ENCODE measurements at places on chromosomes 2 and 18.

GRCh38 chr2:179898873-179899272 lies 37.5 kb upstream of the ZNF385B start:
- no peak for DNase-seq

DNA sequence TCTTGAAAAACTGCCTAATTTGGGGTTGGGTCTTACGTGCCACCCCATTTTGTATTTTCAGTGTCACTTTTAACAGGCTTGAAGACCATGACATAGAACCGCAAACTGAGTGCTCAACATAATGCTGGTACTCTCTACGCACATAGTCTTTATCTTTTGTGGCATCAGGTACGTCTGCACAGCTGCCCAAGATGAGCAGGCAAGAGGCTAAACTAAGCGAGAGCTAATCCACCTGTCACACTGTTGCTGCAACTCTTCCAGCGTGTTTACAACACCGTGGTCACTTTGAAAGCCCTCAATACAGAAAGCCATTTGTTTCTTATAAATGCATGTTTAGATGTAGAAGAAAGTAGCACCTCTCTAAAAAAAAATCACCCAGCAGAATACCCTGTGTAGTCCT lies 270.0 kb upstream of the TCF4 start:
- DNase-seq, result no peak

DNA sequence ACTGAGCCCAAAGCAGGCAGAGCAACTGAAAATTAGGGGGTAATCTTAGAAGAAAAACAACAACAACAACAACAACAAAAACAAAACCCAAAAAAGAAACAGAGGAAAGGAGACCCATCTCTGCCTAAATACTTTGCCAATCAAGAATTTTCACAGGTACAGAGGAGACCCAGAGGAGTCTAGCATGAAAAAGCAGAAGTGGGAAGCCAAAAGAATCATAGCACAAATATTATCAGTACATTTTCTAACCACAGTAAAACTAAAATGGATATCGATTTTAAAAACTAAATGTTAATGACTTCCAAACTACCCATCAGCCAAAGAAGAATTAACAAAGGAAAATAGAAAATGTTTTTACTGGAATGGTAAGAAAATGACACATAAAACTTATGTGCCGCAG lies 148.1 kb downstream of the BAZ2B start:
- DNase-seq, result no peak

GRCh38 chr2:165645930-165646831 lies 147.9 kb downstream of the GALNT3 start:
- DNase-seq, result no peak

GRCh38 chr18:78731016-78731397 lies 248.6 kb upstream of the SALL3 start:
- DNase-seq, result no peak

DNA sequence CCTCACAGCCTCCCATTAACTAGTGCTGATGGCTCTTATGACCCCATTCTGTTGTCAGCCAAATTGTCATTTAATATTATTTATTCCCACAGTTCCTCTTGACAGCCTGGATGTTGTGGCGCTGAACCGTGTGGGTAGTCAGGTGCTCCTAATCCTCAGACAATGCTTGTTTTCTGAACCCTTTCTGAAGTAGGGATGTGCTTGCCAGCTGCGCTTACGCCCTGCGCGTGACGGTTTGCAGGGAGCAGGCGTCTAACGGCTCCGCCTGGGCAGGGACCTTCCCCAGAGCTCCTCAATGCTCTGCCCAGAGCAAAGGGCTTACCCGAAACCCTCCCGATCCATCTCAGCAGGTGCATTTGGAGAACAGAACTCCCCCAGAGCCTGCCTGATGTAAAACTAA lies 358.2 kb upstream of the MYT1L start:
- DNase-seq, result no peak

- no peak for DNase-seq
Observed at GRCh38 chr18:58657494-58657893, 13.8 kb upstream of the MALT1 start.

- DNase-seq, result no peak
Observed at GRCh38 chr2:101655702-101656422, 41.6 kb upstream of the MAP4K4 start.

- DNase-seq, result no peak
Observed at GRCh38 chr2:171201271-171201670, 40.6 kb upstream of the TLK1 start.

GRCh38 chr18:23057096-23057495 lies 78.2 kb upstream of the CABLES1 start:
- no peak for DNase-seq

GRCh38 chr2:159875083-159875482 lies 77.1 kb upstream of the CD302 start:
- DNase-seq, result no peak

DNA sequence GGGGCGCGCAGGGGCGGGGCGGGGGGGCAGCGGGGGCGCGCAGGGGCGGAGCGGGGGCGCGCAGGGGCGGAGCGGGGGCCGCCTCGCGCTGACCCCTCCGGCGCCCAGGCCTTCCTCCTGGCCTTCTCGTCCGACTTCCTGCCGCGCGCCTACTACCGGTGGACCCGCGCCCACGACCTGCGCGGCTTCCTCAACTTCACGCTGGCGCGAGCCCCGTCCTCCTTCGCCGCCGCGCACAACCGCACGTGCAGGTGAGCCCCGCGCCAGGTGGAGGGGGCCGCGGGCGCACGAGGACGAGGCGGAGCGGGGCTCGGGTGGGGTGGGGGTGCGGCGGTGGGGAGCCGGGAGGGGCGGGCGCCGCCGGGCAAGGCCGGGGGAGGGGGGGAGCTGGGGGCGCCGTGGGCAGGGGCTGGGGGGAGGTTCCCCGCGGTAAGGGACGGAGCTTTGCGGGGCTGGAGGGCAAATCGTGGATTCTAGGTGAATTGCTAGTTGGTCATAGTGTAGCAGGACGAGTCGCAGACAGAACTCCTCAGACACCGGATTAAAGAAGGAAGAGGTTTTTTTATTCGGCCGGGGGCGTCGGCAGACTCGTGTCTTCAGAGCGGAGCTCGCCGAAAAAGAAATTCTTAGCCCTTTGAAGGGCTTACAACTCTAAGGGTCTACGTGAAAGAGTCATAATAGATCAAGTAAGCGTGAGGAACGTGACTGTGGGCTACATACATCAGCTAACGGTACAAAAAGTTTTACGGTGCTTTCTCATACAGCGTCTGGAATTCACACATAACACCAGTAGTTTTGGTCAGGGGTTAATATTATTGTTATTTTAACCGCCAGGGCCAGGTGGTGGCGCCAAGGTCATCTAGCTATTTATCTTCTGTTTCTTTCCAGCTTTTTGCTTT lies 29.9 kb downstream of the ANO7 start:
- no peak for DNase-seq

- DNase-seq, result no peak
Observed at GRCh38 chr2:208134928-208135586, 5.4 kb upstream of the CRYGC start.

GRCh38 chr2:101371636-101372035 lies 15.7 kb downstream of the CREG2 start:
- no peak for DNase-seq

- DNase-seq, result no peak
Observed at GRCh38 chr2:227238238-227239237, 74.1 kb downstream of the COL4A3 start.

- peak; percentile 13 for DNase-seq
Observed at GRCh38 chr2:198441901-198442300, 637.5 kb downstream of the PLCL1 start.

DNA sequence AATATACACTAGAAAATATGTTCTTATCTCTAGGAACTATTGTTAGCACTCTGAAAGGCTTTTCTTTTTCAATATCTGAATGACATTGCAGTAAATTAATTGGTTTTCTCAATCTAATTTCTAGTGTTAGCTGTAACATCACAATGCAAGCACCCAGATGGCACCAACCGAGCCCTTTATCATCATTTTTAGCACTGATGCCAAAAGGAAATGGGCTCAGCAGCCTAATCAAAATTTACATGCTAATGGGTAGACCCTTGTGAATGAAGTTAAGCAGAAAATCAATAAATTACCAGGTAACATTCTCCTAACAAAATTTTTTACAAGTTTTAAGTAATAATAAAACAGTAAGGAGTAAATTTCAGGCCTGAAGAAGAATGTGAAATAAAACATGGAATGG lies 53.5 kb upstream of the PGAP1 start:
- no peak for DNase-seq

DNA sequence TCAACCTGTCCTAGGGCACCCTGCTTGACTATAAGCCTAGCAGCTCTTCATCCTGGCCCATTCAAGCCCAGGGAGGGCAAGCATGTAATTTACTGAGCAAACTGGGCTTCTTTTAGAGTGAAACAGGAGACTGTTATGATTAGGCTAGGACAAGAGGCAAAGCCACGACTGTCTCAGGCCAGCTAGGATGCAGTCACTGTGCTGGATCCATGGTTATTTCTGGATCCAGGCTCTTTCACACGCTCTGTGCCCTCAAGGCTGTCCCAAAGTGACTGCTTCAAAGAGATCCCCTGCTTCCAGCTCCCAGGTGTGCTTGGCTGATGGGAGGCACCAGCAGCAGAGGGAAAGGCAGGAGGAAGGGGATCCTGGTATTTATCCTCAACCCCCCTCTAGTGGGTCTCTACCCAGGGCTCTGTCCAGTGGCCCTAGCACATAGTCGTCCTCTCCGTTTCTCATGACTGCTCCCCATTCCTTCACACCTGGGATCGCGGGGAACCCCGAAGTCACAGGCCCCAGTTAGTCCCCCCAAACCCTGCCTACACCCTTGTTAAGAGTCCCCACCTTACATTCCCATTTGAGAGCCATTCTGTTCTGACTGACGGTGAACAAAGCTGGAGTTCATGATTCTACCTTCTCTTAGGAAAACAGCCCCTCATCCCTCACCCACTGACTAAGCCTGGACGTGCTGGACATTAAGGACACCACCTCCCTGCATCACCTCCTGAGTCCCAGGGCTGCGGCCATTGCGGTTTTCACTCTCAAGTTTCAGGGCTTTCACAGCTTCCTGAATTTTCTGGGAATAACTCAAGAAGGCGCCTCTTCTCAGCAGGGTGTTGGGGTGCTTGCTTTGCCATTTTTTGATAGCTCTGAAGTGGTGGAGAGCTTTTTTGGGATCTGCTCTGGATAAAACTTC lies 63.2 kb downstream of the POLR1A start:
- DNase-seq, result no peak

DNA sequence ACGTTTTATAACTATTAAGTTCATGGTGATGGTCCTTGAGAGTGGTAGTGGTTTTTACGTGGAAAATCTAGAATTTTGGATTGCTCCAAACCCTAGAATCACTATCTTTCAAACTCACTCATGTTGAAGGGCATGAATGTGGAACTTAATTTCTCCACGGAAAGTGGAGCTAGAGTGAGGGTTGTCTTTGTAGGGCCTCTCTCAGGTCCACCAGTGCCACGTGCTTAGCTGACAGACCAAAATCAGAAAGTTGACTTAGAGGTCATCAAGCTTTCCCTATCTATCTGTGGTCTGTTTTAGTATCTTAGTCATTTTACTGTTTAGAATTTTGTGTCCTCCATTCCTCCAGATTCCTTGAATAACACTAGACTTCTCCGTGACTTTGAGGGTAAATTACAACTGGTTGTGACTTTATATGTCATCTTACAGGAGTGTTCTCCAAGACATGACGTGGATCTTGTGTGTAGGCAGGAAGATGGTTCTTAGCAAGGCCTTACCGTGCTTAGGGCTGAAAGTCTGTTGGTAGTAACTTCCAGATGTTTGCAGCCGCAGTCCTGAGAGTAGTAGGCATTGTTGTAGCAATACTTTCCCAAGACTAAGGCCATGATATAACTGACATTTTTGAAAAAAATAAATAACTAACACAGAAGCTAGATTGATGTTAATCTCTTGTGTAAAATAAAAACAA lies 26.8 kb downstream of the DIS3L2 start:
- DNase-seq, result no peak

DNA sequence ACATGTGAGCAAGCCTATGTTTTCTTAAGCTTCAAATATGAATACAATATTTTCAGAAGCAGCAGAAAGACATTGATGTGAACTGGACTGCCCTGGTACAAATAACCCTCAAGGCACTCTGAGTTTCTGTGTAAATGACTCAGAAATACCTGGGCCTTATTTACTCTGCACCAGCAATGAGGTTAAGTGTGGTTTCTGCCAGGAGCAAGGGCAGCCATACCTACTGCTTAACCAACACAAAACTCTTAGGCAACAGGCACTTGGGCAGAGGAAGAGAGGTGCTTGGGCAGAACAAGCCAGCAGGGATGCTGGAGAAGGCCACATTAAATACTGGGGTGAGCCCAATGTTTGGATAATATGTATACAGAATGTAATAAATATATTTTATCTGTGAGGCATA lies 29.4 kb upstream of the ARL5A start:
- DNase-seq, result no peak

DNA sequence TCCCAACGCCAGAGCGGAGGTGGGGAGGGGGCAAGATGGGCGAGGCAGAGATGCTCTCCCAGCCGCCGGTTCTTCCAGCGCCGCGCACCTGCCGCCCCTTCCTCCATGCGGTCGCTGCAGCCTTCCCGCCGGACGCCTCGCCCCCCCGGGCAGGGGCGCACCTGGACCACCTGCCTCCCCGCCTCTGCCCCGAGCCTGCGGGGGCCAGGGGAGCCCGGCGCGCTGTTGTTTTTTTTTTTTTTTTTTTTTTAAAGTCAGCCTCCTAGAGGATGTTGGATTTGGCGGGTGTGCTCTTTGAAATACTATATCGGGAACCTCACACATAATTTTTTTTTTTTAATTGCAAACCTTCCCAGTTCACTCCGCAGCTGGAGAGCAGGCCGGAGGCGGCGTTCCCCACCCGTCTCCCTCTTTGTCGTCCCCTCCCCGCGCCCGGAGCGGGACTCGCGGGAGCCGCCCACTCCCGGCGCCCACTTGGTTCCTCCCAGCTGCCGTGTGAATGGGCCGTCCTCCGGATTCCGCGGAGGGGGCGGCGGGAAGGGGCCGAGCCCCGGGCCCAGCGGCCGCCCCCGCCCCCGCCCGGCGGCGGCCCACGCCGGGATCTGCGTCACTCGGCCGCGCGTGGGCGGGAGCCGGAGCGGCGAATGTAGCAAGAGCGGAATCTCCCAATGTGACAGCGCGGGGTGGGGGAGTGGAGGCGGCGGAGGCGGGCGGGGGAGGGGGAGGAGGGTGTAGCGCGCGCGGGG lies 421 bp upstream of the NAB1 start:
- DNase-seq, result peak; percentile 54

DNA sequence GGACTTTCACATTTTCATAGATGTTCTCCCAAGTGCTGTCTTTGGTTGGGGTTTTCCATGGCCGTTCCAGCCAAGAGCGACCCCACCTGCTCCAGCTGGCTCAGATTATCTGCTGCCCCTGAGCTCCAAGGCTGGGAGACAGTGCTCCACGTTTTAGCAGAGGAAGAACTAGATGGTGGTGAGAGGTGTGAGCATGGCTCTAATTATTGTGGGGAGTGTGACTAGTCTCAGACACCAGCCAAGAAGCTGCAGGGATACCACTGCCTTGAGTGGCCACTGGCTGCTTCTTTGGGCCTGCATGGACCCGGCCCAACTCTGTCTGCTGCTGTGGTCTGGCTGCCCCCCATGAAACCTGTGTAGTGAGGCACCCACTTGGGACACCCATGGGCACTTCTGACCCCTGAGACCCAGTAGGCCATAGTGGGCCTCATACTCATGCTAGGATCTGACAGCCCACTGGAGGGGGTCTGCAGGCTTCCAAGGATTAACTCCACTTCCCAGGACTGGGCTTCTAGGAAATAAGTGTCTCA lies 2.8 kb upstream of the NCL start:
- DNase-seq, result no peak

- no peak for DNase-seq
Observed at GRCh38 chr2:134647607-134648256, 71.1 kb downstream of the TMEM163 start.
